ENCODE measurements at places on chromosomes 13 and 19.

DNA sequence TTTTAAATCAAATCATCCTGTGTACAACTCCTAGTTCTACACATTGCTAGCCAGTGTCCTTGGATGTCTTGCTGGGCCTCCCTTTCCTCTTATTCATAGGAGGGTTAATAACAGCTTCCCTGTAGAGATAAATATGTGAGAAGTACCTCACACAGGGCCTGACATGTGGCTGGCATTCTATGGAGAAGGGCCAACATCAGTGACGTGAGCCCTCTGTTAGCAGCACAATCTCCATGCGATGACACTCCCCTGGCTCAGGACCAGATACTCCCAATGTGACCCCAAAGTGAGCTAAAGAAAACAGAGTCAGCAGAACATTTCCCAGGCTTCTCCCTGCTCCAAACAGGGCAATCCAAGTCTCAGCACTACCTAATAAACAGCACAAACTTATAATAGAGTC is 818.4 kb downstream of the DIAPH3 start:
- no peak for DNase-seq

DNA sequence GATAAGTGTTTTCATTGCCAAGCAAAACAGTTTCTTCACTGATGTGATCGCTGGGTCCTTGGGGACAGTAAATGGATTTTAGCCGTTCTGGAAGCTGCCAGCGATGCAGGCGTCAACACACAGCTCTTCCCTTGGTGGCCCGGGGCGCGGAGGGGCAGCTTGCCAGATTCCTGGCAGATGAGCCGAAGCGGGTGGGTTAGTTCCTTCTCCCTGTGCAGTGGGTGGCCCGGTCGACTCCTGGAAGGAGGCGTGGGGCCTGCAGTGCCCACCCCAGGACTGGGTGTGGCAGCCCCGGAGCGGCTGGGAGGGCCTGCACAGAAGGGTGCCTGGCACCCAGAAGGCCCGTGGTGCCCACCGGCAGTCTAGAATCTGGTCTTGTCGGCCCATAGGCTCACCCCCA is 69.0 kb downstream of the KDM4B start:
- no peak for DNase-seq

DNA sequence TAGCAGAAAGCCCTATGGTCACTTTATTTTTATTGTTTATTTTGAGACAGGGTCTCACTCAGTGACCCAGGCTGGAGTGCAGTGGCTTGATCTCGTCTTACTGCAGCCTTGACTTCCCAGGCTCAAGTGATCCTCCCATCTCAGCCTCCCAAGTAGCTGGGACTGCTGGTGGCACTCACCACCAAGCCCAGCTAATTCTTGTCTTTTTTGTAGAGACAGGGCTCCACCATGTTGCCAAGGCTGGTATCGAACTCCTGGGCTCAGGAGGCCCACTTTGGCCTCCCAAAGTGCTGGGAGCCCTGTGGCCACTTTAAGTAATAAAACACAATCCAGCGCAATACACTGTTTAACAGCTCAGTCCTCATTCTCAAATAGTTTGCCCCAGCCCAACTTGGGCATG is 69.3 kb downstream of the NUFIP1 start:
- no peak for DNase-seq

DNA sequence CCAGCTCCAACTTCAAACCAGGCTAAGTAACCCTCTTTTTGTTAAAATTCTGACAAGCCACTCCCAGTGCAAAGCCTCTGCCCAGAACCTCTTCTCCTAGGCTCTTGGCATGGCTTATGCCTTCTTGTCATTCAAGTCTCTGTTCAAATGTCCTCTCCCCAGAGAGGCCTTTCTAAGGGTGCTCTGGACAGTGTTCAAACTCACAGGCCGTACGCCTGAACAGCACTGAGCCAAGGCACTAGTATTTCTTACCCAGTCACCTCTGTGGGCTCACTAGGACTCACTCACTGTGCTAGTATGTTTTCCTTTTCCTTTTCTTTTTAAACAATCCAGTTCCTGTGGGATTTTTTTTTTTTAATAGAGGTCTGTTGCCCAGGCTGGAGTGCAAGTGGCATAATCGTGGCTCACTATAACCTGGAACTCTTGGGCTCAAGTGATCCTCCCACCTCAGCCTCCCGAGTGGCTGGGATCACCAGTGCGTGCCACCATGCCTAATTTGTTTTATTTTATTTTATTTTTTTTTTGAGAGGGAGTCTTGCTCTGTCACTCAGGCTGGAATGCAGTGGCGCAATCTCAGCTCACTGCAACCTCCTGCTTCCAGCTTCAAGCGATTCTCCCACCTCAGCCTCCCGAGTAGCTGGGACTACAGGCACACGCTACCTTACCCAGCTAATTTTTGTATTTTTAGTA is 2.3 kb upstream of the ASF1B start:
- DNase-seq = peak; percentile 72

DNA sequence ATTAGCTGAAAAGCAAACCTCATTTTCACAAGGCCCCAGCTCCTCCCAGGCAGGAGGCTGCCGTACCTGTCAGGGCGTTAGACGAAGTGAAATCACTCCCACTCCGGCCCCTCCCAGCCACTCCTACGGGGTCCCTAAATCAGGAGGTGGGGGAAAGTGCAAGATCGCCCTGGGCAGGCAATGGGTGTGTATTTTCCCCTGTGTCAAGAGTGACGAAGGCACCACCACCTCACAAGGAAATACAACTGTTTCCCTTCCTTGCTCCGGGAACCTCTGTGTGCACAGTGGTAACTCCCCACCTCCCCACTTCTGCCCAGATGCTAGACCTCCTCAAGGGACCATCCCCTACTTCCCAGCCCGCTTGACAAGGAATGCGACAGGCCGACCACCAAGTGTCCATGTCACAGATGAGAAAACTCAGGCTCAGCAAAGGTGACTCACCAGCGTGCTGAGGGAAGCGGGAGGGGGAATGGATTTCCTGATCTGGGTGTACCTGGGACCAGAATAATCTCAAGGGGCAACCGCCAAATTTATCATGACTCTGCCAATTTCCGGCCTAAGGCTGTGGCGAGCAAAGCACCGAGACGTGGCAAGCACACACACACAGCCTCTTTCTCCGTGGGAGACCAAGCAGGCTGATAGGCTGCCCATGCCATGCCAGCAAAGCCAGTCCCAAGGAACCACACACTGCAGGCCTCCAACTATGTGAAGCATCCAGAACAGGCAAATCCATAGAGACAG is 7.3 kb downstream of the PPP6R1 start:
- DNase-seq = no peak

DNA sequence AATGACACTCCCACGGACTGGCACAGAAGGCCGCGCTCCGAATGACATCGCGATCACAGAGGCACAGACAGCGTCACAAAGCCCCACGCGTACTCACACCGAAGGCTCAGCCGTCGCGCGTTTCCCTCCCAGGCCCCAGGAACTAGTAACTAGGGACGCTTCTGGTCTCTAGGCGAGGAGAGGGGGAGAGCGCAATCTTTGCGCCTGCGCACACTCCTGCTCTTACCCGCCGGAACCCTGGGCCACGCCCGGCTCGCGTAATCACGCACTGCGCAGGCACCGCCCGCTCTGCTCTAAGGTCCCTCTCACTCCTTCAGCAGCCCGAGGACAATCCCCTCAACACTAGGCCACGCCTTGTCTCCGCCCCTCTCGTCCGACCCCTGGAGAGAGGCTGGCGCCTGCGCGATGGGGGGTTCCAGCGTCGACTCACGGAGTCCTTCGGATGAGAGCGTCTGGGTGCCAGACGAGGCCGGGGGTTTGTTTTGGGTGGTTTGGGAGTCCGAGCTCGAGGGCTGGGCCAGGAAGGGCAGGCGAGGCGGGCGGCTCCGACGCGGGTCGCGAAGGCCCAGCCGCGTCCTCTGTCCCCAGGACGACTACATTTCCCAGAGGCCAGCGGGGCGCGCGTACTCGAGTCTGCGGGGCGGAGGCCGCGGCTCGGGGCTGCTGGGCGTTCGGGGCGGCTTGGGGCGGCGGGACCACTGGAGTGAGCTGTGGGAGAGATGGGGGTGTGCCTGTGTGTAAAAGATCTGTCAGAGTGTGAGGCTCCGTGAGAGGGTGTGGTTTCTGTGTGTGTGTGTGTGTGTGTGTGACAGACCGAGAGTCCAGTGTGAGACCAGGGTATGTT is at the start of gene ZNF471:
Gene ZNF471, plus strand, starts transcription at position 410 of the 844 bp plus-strand sequence. CDS start 3,717 bp downstream, outside the sequence.
- DNase-seq = peak; percentile 98

- DNase-seq = peak; percentile 77
Observed at GRCh38 chr19:53328967-53329366, 4.6 kb upstream of the ZNF845 start.

- DNase-seq = peak; percentile 80
Observed at GRCh38 chr19:55071129-55071502, 4.6 kb upstream of the EPS8L1 start.

DNA sequence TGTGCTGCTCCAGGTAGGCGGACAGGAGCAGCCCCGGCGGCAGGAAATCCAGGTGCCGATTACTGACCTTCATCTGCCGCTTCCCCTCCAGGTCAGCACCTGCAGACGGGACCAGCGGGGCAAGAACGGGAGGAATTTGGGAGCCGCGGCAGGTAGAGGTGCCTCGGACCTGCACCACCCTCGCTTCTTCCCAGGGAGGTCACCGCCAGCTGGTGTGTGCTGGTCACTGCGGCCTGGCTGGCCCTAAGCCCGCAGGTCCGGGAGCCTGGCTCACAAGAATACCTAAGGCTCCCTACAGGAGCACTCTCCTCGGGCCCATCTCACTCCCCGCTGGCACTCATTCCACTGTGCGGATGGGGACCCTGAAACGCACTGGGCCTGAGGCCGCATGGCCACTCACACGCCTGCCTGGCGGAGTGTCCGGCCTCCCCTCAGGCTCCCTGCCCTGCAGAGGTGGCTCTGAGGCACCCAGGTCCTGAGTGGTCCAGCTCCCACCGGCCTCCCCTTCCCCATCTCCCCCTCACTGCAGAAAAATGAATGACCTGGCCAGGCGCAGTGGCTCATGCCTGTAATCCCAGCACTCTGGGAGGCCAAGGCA is 4.3 kb downstream of the RNU6-9 start:
- no peak for DNase-seq

GRCh38 chr13:99892196-99892613 is 79.4 kb downstream of the ZIC5 start:
- no peak for DNase-seq

- no peak for DNase-seq
Observed at GRCh38 chr13:22454586-22454985, 726.2 kb upstream of the SGCG start.

DNA sequence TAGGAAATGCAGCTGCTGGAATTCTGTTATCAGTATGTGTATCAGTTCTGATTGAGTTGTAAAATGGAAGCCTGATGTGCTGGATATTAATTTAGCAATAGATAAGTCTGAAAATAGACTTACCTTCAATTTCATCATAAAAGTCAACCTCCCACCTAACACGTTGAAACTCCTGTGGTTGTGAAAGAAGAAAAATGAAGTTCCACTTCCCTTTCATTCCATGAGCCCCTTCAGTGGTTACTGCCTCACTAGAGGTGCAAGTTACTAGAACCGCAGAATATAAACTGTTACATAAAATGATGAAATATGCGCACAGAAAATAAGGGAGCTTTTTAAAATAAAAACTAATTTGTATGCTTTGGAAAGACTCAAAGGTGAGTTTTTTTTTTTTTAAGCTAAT is 249.2 kb downstream of the SHISA2 start:
- DNase-seq = no peak

- peak; percentile 83 for DNase-seq
Observed at GRCh38 chr13:44231786-44232516, 141.7 kb upstream of the SERP2 start.

DNA sequence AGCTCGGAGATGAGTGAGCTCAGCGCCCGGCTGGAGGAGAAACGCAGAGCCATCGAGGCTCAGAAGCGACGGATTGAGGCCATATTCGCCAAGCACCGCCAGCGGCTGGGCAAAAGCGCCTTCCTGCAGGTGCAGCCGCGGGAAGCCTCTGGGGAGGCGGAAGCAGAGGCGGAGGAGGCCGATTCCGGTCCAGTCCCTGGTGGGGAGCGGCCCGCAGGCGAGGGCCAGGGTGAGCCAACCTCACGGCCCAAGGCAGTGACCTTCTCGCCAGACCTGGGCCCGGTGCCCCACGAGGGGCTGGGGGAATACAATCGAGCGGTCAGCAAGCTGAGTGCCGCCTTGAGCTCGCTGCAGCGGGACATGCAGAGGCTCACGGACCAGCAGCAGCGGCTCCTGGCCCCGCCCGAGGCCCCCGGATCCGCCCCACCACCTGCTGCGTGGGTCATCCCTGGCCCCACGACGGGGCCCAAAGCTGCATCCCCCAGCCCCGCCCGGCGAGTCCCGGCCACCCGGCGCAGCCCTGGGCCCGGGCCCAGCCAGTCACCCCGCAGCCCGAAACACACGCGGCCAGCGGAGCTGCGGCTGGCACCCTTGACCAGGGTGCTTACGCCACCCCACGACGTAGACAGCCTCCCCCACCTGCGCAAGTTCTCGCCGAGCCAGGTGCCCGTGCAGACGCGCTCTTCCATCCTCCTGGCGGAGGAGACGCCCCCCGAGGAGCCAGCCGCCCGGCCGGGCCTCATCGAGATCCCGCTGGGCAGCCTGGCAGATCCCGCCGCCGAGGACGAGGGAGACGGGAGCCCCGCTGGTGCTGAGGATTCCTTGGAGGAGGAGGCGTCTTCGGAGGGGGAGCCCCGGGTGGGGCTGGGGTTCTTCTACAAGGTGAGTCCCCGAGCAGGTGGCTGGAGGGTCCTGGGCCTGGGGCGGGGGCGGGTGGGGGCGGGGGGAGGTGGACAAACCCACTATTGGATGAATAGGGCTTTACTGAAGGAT is 16.8 kb downstream of the XAB2 start:
- DNase-seq = no peak

GRCh38 chr19:7869910-7870511 is 4.2 kb downstream of the PRR36 start:
- DNase-seq = peak; percentile 58

- DNase-seq = no peak
Observed at GRCh38 chr19:31602548-31602947, 253.3 kb upstream of the TSHZ3 start.

GRCh38 chr13:47908197-47908902 is 92.7 kb downstream of the SUCLA2 start:
- DNase-seq = no peak

DNA sequence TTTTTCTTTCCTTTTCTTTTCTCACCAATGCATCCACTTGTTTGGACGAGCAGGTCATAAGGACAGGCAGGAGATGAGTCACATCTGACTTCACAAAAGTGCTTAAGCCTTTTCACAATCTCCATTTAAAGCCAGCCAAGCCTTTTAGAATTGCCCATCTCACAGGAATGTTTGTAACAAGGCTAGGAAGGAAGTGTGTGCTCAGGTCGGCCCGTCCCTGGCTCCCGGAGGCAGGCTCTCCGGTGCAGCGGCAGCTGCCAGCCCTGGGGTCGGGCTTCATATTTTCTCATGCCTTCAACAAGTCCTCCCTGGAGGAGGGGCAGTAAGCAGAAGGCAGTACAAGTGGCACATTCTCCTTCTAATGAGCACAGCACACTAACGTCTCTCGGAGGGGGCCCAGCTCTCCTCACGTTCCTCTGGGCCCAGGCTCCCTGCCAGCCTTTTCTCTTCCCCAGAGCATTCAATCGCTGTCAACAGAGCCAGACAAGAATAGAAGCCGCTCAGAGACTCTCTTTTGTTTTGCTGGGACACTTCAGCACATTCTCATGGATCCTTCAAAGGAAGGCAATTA is 180.5 kb downstream of the COL4A1 start:
- peak; percentile 87 for DNase-seq

- no peak for DNase-seq
Observed at GRCh38 chr19:313169-313987, 22.2 kb upstream of the PLPP2 start.

- peak; percentile 27 for DNase-seq
Observed at GRCh38 chr13:59391696-59392095, 772.0 kb downstream of the DIAPH3 start.
